ENCODE measurements at places on chromosomes 5 and 9.

- DNase-seq = no peak
These were observed 139.6 kb upstream of the RASA1 start for GRCh38 chr5:87127956-87128687.

DNA sequence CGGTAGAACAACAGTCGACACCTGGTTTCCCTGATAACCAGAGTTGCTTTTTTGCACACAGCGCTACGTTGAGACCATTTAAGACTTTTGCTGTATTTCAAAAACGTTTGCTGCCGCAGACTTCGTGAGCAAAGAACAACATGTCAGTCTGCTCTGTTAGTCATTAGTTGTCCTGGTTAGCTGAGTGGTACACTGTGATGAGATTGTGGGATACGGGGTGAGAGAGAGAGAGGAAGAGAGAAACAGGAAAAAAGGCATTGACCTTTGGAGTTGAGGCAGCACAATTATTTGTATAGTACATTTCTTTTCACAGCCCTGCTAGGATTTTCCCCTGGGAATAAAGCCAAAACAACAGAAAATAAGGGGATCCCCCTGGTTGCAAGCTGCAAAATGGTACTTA is 306.1 kb upstream of the WWC1 start:
- no peak for DNase-seq

DNA sequence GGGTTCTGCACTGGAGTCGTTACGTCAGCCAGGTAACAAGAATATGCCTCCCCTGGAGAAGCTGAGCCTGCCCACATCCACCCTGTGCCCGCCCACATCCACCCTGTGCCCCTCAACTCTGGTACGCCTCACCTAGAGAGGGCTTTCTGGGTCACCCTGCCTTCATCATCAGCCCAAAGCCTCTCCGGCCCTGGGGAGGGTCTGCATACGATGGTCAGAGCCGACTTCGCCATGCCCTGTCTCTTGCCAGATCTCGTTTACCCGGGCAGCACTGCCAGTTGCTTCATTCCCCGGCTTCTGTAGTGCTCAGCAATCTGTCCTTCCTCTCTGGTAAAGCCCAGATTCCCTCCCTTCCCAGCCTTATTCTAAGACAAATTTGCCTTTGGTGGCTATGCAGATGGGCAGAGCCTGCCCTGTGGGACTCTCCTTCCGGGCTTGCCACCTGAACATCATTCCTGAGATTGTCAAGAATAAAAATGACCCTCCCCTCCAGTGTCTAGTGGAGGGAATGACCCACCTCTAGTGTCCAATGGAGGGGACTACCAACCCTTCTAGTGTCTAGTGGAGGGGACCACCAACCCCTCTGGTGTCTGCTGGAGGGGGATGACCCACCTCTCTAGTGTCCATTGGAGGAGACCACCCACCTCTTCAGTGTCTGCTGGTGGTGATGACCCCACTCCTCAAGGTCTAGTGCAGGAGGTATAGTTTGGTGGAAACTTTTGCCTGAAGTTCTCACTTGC is 3.4 kb downstream of the PLEKHG4B start:
- no peak for DNase-seq

GRCh38 chr9:86664603-86665002 is 282.7 kb downstream of the GAS1 start:
- no peak for DNase-seq

DNA sequence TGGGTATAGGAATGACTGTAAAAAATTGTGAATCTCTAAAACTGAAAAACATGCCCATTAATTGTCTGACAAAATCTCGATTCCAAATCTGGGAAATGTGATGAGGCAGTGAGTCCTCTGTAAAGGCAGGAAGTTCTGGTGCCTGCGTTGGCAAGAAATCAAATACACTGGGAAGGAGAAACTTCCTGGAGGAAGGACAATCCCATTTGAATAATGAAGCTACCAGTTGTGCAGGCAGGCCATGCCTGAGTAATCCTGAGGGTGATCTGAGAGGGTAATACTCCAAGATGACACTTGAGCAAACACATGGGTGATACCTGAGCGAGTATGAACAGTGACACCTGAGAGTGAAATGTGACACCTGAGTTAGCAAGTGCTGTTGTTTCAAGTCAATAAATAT is 49.7 kb downstream of the KIF24 start:
- DNase-seq = no peak

All from adrenal gland (tissue), 19 donors.